Activated CD4-positive, alpha-beta T cell treated with anti-CD3 and anti-CD28 coated beads, Interleukin-2, Interleukin-4, amounts not matched to agents 100 ng/mL and 50 ng/mL, durations not matched to agents 16 hours and 8 hours (primary cell): ENCODE measurements at places on chromosomes 1 and 21.

GRCh38 chr1:201614262-201615015, 75.5 kb downstream of the NAV1 start:
- no peak for DNase-seq

GRCh38 chr1:226203655-226204054, 17.1 kb upstream of the ACBD3 start:
- DNase-seq: no peak

- peak; percentile 59 for DNase-seq
Measured at GRCh38 chr1:1349256-1350012, at the start of gene DVL1. TSS of gene DVL1 (minus strand) at chr1:1349418. CDS start at chr1:1349065, 353 bp downstream.

- no peak for DNase-seq
Measured at GRCh38 chr1:54864460-54865208, 22.4 kb downstream of the DHCR24 start.

- DNase-seq: no peak
Measured at GRCh38 chr1:177953549-177953948, 16.3 kb downstream of the SEC16B start.

- peak; percentile 22 for DNase-seq
Measured at GRCh38 chr1:214584805-214585766, 17.9 kb upstream of the CENPF start.

- no peak for DNase-seq
Measured at GRCh38 chr1:164863056-164863455, 304.1 kb downstream of the PBX1 start.

GRCh38 chr1:117686907-117687306, 81.1 kb downstream of the TENT5C start:
- no peak for DNase-seq

DNA sequence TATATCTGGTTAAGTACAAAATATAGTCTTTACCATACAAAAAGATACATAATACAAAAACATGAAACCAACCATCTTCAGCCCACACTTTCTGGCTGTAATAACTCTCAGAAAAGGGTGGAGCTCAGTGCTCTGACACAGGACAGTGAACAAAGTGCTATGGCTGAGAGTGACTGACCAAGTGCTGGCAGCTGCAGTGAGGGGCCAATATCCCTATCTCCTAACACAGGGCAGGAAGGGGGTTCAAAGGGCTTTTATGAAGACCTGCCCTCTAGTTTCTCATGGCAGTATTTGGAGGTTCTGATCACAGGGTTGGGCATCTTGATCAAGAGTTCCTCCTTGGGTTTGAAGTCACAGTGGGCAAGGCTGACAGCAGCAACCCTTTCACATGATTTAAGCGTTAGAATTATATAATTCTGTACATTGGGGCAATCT, 3.9 kb downstream of the TXNIP start:
- DNase-seq: no peak

DNA sequence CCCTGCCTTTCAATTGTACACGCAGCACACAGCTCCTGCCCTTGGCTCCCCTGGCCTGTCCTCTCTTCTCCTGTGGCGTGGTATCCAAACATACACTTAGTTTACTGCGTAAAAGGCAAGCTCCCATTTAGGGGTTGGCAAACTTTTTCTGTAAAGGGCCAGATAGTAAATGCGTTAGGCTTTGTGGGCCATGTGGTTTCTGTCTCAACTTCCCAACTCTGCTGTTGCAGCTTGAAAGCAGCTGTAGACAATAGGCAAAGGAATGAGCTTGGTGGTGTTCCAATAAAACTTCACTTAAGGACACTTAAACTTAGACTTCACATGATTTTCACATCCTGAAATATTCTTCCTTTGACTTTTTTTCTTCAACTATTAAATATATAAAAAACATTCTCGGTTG, 63.3 kb downstream of the RHOU start:
- no peak for DNase-seq

- no peak for DNase-seq
Measured at GRCh38 chr1:43954036-43954435, 7.3 kb downstream of the IPO13 start.

GRCh38 chr21:19340303-19340702, 936.7 kb upstream of the TMPRSS15 start:
- no peak for DNase-seq

DNA sequence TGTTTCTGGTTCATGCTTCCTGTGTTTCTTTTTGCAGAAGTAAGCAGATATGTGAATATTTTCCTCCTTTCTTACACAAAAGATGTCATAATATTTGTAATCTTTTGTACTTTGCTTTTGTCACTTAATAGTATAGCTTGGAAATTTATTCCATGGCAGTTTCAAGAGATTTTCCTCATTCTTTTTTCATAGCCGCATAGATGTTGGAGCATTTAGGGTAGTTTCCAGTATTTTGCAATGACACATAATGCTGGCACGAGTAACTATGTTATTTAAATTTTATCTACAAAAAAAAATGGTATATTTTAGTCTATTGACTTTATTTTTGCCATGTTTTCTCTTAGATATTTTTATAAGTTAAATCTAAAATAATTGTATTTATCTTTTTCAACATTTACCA, 40.7 kb downstream of the AGO3 start:
- DNase-seq: no peak

GRCh38 chr1:237111807-237112206, 69.8 kb downstream of the RYR2 start:
- no peak for DNase-seq

DNA sequence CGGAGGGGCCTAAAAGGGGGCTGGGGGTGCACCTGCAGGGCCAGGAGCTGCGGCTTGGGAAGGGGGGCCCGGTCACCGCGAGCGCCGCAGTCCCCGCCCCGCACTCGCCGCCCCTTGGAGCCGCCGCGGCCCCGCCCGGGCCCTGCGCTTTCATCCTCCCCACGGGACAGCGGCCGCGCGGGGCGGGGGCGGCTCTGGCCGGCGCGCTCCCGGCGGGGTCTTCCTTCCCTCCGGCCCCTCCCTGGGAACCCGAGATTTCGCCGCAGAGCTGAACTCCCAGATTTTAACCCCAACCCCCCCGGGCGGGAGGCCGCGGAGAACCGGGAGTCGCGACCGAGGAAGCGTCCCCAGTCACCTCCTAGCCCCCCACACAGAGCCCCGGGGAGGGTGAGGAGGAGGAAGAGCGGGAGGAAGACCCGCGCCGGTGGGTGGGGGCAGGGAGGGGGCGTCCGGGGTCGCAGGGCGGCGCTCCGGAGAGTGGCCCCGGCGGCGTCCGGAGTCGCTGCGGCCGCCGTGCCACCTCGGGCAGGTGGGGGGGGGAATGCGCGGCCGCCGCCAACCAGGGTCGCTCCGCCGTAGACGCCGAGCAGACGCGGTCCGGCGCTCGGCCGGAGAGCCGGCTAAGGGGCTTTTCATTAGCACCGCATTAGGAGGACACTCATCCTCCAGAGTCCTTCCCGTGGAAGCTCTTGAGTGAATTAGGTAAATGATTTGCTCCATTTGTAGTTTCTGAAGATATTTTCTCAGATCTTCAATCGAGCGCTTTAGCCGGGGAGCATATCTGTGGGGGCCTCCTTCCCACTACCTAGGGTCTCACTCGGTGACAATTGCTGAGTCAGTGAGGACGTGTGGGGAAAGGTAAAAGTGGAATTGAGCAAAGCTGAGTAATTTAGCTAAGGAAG, 31.6 kb upstream of the NFIA start:
- DNase-seq: no peak

DNA sequence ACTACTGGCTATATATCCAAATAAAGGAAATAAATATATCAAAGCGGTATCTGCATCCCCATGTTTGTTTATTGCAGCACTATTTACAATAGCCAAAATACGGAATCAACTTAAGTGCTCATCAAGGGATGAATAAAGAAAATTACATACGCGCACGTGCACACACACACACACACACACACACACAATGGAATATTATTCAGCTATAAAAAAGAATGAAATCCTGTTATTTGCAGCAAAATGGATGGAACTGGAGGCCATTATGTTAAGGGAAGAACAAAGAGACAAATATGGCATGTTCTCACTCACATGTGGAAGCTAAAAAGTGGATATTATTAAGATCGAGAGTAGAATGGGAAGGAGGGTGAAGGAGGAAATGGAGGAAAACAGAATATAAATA, 20.2 kb downstream of the COPA start:
- no peak for DNase-seq

- no peak for DNase-seq
Measured at GRCh38 chr1:233638513-233638912, 24.6 kb downstream of the KCNK1 start.

DNA sequence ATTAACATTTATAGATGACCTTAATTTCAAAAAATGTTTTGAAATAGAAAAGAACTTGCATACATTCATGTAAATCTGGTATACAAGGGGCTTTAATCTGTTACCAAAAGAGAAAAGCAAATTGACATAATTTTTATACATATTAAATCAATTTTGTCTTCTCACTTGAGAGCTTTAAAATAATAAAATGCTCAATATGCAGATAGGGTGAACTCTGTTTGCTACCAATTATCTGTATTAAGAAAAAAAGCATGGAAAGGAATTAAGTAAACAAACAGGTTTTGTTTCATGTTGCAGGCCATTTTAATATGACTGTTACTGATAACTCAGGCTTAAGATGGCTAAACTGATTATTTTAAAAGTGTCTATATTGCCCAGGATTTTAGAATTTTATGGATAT, 6.0 kb upstream of the TSHB start:
- no peak for DNase-seq

DNA sequence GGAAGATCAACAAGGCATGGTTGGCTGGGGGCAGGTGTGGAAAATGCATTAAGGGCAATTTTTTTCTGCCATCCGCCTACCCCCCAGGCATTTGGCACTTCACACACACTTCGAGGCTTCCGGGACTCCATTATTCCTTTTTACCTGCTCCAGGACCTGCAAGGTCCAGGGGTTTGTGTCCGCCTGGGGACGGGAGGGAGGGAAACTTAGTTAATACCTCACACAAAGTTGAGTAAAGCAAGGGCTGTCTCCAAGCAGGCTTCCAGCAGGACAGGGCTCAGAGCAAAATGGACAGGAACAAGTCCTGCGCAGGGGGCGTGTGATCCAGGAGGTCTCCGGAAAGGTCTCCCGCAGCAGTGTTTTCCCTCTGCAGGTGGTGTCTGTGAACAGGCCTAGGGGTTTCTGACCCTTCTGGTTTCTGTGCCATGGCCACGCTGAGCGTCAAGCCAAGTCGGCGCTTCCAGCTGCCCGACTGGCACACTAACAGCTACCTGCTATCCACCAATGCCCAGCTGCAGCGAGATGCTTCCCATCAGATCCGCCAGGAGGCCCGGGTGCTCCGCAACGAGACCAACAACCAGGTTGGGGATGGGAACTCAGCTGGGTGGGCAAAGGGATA, 712 bp downstream of the TEKT2 start:
- DNase-seq: no peak

GRCh38 chr1:233668146-233668724, 54.3 kb downstream of the KCNK1 start:
- no peak for DNase-seq

GRCh38 chr1:14897997-14898645, 255.4 kb upstream of the TMEM51 start:
- DNase-seq: no peak

DNA sequence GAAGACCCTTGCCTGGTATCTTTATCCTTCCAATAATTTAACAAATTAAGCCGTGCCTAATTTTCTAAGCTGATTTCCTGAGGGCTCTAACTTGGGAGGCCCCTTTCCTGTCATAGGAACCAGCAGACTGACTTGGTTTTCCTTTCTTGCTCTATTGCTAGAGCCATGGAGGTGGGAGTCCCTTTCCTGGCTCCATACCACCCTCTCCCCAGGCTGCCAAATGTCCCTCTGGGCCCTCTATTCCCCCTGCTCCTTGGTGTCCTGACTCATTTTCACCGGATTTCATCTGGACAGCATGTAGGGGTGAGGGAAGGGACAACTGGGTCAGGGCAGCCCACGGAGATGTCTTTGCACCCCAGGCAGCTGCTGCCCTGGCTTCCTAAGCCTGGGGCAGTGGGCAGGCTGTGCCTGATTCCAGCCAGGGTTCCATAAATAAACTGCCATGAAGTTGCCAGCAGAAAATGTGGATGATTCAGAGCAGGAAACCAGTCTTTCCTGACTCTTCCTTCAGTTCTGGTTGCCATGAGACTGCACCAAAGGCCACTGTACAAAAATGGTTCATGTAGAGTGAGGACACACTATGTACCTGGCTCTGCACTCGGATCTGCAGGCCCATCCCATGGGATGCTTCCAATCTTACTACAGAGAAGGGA, 38.0 kb upstream of the SERBP1 start:
- DNase-seq: no peak

- peak; percentile 22 for DNase-seq
Measured at GRCh38 chr1:72037745-72038343, 244.5 kb downstream of the NEGR1 start.

- DNase-seq: no peak
Measured at GRCh38 chr21:36534656-36535055, 54.7 kb upstream of the CLDN14 start.

DNA sequence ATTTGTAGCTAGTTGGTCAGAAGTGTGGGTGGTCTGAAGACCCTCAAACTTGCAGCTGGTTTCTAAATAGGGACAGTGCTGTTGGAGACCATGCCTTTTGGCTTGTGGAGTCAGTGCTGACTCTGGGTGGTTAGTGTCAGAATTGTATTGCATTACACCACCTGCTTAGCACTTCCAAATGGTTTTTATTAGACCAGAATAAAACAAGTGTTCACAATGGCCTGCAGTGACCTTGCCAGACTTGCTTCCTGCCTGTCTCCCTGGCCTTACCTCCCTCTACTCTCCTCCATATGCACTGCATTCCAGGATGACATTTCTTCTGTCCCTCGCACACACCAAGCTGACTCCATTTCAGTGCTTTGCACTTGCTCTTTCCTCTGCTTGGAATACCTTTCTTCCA, 72.7 kb upstream of the CNIH3 start:
- DNase-seq: no peak

- no peak for DNase-seq
Measured at GRCh38 chr21:37005548-37006485, 685 bp upstream of the RIPPLY3 start.

GRCh38 chr21:36927719-36928117, 38.8 kb downstream of the HLCS start:
- DNase-seq: peak; percentile 71

GRCh38 chr1:112836642-112837041, 119.4 kb downstream of the SLC16A1 start:
- DNase-seq: no peak

GRCh38 chr1:175313672-175314225, 121.2 kb upstream of the KIAA0040 start:
- no peak for DNase-seq

DNA sequence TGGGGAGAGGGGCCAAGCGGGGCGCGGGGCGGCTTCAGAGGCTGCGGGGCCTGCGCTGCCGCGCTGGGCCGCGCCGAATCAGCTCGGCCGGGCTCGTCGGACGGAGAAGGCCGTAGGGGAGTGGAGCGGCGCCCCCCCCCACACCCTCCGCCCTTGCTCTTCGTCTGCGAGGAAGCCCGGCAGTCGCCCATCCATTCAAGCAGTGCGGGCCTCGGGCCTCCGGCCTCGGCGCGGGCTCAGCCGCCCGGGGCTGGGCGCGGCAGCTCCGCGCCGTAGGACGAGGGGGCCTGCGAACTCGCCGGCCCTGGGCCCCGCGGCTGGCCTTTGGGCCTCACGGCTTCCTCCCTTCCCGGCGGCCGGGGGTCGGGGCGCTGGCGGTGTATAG, 564 bp downstream of the CTPS1 start:
- DNase-seq: no peak
